ENCODE measurements at places on chromosomes 2 and 18. TPM values are rescaled to one million over a fixed set of nuclear protein-coding genes. Genes with fewer than 3 reads are reported as not detected.

GRCh38 chr2:233822781-233823730, 31.3 kb downstream of the HJURP start:
- DNase-seq = no peak

Gene RNF125
- total RNA-seq = 3.4 TPM

Gene ITPRIPL1
- total RNA-seq = 1.3 TPM

- DNase-seq = no peak
Measured at GRCh38 chr2:109527079-109527478, 86.7 kb downstream of the SEPTIN10 start.

DNA sequence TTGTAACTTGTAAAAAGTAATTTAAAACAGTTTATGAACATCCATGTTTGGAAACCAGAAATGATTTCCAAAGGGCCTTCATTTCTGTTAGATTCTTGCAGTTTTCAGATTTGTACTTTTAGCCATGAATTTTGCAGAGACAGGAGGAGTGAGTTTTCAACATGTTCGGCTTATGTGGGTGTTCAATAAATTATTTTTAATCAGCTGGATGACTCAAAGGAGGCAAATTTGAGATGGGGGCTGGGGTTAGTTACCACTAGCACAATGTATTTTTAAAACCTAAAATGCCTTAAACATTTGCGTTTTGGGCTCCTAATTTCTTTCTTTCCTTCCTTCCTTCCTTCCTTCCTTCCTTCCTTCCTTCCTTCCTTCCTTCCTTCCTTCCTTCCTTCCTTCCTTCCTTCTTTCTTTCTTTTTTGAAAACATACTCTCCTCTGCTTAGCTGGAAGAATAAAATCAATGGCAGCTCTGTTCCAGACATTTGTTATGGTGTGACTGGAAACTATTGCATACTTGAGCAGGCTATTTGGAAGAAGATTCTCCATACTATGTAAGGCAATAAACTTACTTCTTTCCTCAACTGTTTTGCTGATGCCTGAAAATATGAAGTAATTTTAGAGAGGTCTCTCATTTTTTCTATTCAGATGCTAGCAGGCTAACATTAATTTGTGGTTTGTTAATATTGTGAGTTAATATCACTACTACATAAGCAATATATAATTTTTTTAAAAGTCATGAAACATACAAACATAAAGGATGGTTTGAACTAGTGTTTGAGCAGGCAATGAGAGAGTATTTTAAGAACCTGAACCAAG, 394.4 kb downstream of the NYAP2 start:
- DNase-seq = no peak

GRCh38 chr2:46072101-46072820, 224.9 kb upstream of the EPAS1 start:
- DNase-seq = no peak

DNA sequence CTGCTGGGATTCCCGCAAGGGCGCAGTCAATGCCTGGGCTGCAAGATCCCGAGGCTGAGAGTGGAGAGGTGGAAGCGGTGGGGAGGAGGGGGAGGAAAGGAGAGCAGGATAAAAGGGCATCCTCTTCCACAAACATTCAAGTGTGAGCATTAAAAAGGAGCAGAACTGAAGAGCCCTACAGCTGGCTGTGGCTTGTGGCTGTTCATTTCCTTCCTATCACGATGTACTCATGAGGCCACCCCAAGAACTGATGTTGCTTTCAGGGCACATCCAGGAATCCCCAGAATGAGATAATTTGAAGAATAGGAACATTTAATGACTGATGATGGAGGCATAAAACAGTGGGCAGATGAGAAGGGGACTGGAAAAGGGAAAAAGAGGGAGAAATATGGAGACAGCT, 230.8 kb upstream of the SMIM21 start:
- no peak for DNase-seq

DNA sequence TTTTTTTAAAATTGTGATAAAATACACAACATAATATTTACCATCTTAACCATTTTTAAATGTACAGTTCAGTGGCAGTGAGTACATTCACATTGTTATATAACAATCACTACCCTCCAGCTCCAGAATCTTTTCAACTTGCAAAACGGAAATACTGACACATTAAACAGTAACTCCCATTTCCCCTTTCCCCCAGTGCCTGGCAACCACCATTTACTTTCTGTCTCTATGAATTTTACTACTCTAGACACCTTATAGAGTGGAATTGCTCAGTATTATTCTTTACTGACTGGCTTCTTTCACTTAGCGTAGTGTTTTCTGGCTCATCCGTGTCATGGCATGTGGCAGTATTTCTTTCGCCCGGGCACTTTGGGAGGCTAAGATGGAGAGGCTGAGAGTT, 32.6 kb downstream of the FASTKD2 start:
- no peak for DNase-seq

DNA sequence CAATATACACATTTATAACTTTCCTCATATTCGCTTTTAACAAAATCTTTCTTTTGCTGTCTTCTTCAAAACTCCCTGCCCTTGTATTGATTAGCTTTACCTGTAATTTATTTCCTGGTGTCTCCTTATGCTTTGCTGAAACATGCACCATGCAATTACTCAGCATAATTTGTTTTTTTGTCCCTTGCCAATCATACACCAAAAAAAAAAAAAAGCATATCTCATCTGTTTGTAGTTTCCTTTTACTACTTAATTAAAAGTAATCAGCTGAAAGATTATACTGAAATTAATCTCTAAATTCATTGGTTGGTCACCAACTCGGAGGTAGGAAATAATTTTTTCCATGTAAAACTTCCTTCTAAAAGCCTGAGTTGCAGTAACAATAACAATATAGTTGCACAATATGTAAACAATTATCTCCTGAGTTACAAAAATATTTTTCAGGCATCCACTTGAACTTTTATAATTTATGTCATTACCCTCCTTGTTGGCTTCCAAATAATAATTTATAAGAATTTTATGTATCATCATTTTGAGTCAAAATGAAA, 53.0 kb upstream of the ROCK1 start:
- no peak for DNase-seq

DNA sequence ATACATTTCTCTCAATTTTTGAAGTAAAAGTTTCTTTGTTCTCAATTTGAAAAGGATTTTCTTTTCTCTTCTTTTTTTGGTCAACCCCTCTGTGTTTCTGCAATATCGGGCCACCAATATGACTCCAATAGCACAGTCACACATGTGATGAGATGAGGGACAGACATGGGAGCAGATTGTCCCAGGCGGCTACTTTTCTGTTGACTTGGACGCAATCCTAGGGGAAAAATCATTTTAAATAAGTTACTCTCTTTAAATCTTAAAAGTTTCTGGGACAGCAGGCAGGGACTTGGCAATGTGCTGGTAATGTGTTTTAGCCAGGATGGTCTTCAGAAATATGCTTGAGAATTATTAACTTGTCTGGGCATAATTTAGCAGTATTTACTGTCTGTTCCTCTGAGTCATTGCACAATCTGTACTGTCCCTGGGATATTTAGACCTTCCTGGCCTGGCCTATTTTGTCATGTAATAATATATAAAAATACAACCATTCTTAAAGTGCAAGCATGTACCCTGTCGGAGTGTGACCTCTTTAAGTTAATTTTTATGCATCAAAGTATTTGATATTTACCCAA, 388.5 kb upstream of the FANCL start:
- no peak for DNase-seq

All from left ventricle myocardium superior (tissue), 1 donor.